GM13976 (cell line): ENCODE measurements at places on chromosomes 6 and 20.

- DNase-seq = no peak
Measured at GRCh38 chr20:50421356-50422340, 88.5 kb upstream of the PTPN1 start.

- no peak for DNase-seq
Measured at GRCh38 chr6:20211941-20212391, 303 bp downstream of the MBOAT1 start.

- DNase-seq = no peak
Measured at GRCh38 chr6:107355659-107356058, 103.7 kb downstream of the PDSS2 start.

GRCh38 chr6:144613859-144614258 lies 328.7 kb downstream of the UTRN start:
- DNase-seq = no peak

DNA sequence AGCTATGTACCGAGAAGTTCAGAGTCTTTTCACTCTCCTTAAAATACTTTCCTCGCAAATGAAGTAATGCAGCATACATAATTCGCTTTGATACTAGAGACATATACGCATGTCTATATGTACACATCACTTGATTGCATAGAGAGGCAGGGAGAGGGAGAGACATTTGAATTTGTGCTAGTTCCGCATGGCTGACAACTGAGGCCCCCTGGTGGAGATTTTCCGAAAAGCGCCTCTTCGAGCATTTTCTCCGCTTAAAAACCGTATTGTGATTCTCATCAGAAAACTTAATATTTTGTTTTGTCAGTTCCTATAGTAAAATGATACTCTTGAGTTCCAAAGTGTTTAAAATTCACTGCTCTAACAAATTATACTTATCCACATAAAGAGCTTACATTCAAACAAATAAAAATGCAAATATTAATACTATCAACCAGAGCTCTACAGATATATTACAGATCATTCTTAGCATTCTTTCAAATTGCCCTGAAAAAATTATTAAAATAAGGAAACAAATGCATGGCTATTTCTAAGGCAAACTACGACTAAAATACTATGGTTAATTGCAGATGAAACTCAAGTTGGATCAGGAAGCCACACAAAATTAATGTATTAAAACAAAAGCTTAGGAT lies 637 bp downstream of the MYLK4 start:
- DNase-seq = peak; percentile 48

GRCh38 chr6:141809901-141810300 lies 322.8 kb upstream of the GJE1 start:
- no peak for DNase-seq

- DNase-seq = no peak
Measured at GRCh38 chr20:13858439-13858838, 73.6 kb downstream of the NDUFAF5 start.

GRCh38 chr6:155040901-155041650 lies 46.0 kb downstream of the TIAM2 start:
- no peak for DNase-seq

GRCh38 chr6:50635429-50635828 lies 77.9 kb upstream of the TFAP2D start:
- no peak for DNase-seq

DNA sequence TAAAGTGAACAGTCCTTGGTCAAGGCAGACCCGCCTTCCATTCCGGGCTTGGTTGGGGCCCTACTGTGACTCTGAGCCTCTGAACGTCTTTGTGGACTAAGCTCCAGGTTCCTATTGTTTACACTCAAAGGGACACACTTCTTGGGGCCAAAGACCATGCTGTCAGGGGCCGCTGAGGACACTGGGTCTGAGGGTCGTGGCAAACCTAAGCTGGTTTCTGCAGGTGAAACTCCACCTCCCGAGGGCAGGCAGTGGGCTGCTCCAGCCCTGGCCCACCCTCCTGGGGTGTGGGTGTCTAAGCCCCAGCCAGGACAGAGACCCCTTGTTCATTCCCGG lies 43.1 kb downstream of the DSTN start:
- DNase-seq = peak; percentile 10

DNA sequence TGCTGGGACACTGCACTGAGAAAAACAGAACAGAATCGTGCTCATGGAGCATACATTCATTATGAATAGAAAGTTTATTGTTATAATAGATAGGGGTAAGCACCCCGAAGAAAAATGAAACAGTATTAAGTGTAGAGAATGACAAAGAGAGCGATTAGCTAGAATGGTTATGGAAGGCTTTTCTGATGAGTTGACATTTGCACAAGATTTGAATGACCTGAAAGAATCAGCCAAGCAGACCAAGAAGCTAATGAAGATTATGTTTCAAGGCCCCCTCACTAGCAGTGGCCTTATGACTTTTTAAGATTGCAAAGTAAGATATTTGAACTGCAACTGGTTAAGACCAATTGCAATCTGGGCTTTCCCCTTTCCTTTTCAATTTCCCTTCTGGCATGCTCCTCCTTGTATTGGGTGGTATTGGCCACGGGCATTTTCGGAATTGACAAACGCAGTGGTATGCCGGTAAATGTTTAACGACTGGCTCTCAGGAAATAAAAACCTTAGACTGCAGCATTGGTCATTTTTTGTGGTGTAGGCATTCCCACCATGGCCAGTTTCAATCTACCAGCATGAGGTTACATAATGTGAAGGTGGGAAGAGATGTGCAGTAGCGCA lies 120.0 kb upstream of the CITED2 start:
- no peak for DNase-seq

GRCh38 chr20:33490934-33491656 lies 1.2 kb downstream of the CBFA2T2 start:
- DNase-seq = peak; percentile 6

DNA sequence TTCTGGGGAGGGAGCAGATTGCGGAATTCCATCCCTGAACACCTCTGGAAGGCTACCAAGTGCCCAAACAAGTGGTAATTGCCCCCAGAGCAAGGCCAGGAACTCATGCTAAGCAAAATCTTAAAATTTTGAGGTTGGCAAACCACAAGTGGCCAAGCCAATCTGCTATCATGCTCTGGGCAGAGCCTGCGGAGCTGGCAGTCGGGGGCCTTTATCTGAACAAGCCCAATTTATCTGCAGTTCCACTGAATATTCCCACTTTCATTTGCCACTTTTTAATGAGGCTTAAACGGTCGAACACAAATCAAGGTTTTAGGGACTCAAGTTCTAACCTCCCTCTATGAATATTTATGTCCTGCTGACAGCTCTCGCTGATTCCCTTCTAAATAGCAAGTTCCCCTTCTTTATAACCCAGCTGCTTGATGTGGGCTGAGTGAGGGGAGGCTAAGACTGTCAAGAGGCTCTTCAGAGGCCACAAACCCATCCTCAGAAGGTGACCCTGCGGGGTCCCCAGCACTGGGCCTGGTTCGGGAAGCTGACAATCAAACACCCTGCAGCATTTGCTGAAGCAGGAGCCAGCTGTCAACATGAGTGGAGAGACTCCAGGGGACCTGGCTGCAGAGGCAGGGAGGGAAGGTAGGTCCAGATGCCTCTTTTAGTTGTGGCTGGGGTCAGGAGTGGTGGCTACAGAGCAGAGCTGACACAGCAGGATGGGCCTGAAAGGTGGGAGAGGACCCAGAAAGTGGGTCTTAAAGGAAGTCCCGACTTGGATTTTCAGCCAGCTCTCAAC lies 11.9 kb downstream of the CCDC167 start:
- DNase-seq = no peak

GRCh38 chr6:33201935-33202334 lies 1.3 kb downstream of the SLC39A7 start:
- no peak for DNase-seq

DNA sequence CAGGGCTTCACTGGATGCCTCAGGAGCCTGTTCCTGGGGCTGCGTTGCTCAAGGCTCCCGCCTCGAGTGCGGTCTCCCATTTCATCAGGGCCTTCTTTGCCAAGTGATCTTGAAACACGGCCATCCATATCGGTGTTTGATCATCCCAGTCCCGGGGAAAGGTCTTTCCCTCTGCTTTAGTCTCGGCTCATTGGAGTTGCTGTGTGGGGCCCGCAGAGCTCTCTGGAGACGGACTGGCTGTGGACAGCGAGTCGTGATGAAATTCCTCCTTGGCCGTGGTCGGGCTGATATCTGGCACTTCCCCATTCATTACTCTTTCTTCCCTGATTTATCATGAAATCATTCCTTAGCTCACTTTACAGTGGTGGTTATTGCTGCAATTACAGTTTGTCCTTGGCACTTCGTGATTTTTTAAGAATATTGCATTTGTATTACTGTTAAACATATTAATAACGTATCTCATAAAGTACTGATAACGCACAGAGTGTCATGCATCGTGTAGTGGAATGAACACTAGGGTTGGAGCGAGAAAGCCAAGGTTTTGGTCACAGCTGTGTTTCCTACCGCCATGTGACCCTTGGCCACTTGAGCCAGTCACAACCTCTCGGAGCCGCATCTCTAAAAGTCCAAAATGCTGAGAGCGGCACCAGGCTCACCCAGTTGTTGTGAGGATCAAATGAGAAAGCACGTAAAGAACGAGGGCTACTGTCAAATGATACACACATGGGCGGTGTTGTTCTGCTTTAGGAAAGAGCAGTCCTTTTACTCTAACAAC lies 71.8 kb downstream of the MTHFD1L start:
- DNase-seq = no peak

- no peak for DNase-seq
Measured at GRCh38 chr6:140579918-140580317, 1205.5 kb upstream of the CITED2 start.

- no peak for DNase-seq
Measured at GRCh38 chr20:32451682-32452461, 93.7 kb downstream of the ASXL1 start.

DNA sequence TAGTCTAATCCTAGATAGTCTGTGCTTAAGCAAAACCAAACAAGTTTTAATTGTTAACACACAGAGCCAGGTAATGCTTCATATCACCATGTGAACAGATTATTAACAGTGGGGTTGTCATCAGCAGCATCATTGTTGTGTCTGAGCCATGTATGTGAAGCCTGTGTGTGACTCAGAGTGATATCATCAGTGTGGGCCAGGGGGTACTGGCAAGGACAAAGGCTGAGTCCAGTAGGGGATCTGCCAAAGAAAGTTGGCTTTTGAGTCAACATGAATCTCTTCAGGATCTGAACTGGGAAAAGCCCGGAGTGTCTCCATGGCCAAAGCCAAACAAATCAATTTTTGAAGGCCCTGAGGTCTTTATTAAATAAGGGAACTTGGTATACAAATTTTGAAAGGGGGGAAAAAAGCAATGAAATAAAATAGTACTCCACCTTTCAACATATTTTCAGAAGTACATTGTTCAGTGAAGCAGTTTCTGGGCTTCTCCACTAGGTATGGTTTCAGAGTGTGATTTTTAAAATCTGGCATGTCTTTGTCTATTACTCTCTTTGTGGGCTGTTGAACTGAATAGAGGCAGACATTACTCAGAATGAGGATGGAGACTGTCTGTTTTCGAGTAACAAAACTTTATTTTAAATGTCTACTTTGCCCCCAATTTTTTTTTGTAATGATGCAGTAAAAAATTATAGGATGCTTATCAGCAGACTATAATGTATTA lies 444.2 kb upstream of the JAG1 start:
- no peak for DNase-seq

- no peak for DNase-seq
Measured at GRCh38 chr20:25032065-25032477, 25.9 kb downstream of the ACSS1 start.

GRCh38 chr6:27545271-27546046 lies 72.6 kb upstream of the ZNF184 start:
- peak; percentile 70 for DNase-seq

GRCh38 chr6:32439139-32439538 lies 548 bp upstream of the HLA-DRA start:
- DNase-seq = no peak

GRCh38 chr20:49399329-49399728 lies 83.1 kb downstream of the KCNB1 start:
- no peak for DNase-seq

- DNase-seq = no peak
Measured at GRCh38 chr6:133408543-133408942, 167.4 kb downstream of the EYA4 start.

GRCh38 chr6:17707371-17707651 lies 586 bp upstream of the NUP153 start:
- DNase-seq = no peak

DNA sequence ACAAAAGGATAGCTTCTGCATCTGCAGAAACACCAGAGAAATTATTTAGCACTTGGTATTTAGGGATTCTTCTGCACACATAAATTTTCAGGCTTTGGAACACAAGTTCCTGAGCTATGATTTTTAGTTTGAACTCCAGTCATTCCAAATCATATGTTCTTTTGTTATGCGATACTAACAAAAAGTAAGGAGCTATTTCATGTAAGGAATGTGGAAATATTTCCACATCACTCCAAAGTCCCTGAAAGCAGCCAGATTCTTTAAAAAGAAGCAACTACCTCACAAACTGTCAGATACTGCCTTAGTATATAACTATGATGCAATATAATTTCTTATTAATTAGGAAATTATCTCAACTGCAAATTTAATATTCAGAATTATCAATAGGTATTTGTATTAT lies 106.9 kb downstream of the RNGTT start:
- no peak for DNase-seq

DNA sequence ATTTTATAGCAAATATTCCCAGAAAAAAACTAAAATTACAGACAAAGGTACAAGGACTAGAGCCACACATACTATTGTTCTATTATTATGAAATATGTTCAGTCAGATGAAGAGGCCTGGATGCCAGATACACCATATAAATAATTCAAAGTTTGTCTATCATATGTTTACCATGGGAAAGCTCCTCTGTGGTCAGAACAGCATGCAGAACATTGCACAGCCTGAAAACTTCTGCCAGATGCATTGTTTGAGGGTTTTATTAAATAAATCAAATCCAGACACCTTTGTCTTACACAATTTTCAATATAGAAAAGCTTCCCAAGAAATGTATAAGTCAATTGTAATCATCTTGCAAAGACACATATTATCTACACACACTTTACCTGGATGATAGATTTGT lies 35.0 kb upstream of the COL21A1 start:
- no peak for DNase-seq

DNA sequence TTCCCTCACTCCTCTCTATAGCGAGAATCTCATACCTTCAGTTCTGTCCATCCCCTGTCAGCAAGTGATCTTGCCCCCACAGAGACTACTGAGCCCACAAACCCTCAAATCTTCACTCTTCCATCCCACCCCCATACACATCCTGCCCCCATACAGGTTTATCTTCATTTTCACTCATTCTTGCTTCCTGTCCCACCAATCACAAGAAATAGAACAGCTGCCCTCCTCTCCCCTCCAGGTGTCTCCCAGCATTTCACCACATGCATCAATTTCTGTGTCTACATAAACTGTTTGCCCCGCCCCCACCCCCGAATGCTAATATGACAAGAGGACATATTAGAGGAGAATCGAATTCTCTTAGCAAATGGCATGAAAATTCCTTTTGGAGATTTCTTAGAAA lies 54.9 kb upstream of the CARMIL1 start:
- no peak for DNase-seq
